ENCODE measurements at places on chromosomes 2 and 18.

- DNase-seq = no peak
Measured at GRCh38 chr18:74284191-74284979, 7.4 kb downstream of the CYB5A start.

DNA sequence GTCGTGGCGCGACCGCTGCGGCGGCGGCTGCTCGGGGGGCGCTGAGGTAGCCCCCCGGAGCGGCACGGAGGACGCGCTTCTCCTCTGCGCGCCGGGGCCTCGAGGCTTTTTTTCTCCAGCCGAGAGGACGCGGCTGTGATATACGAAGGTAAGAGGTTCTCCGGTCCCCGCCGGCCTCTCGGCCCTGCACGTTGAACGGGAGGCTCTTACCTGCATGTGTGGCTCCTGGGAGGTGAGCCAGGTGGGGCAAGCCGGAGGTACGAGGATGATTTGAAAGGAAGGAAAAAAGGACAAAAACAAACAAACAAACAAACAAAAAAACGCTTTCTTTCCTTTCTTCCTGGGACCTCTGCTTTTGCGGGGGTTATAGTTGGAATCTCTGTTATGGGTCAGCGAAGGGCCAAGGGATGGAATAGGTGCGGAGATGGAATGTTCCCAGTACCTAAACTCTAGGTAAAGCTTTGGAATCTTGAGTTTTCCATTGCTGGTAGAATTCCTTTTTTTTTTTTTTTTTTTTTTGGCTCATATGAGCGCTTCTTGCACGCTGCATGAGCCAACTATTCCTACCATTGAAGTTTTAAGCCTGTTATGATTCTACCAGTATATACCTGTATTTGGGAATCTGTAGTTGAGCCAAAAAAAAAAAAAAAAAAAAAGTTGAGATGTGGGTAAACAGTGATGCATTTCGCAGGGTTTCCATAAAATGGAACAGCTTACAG lies 674 bp downstream of the PTPN4 start:
- no peak for DNase-seq

DNA sequence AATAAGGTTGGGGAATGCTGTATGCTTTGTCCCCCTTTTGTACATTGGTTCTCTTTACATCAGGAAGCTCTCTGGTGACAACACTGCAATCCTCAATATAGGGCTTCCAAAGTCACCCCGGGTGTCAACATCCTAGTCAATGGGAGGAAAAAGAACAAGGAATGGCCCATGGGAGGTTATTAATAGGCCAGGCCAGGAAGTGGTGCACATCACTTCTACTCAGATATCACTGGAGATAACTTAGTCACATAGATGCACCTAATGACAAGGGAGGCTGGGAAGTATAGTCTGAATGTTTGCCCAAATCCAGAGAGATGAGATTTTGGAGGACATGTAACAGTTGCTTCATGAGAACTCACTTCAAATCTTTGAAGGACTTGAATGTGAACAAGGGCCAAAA lies 274.7 kb downstream of the DYSF start:
- DNase-seq = no peak

GRCh38 chr2:11406958-11407381 lies 59.0 kb downstream of the E2F6 start:
- peak; percentile 58 for DNase-seq

- no peak for DNase-seq
Measured at GRCh38 chr2:113974727-113975126, 84.8 kb downstream of the ACTR3 start.

- DNase-seq = peak; percentile 10
Measured at GRCh38 chr2:177489719-177490301, 97.2 kb downstream of the AGPS start.

GRCh38 chr2:68741805-68742306 lies 7.2 kb downstream of the ARHGAP25 start:
- no peak for DNase-seq

GRCh38 chr2:45716915-45717314 lies 65.4 kb downstream of the PRKCE start:
- no peak for DNase-seq

GRCh38 chr2:195513119-195513518 lies 143.9 kb upstream of the SLC39A10 start:
- no peak for DNase-seq

DNA sequence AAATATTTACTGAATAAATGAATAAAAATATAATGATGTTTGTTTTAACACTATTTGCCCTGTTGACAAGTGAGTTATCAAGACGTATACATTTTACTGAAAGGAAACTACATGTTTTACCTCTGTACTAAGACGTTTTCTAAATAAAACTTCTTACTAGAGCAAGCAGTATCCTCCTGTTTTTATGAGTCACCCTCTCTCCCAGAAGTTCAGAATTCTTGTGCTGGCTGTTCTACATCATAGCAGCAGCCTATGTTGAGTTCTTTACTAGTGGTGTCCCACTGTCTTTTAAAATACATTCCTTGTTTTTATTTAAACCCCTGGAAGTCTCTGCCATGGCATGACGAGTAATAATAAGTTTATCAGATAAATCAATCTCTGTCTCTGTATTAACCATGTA lies 297.4 kb downstream of the CALCRL start:
- DNase-seq = peak; percentile 54

- no peak for DNase-seq
Measured at GRCh38 chr2:55418512-55419232, 984 bp downstream of the CCDC88A start.

GRCh38 chr18:78738076-78738690 lies 241.4 kb upstream of the SALL3 start:
- no peak for DNase-seq

- DNase-seq = no peak
Measured at GRCh38 chr2:26735883-26736588, 28.0 kb upstream of the SLC35F6 start.

DNA sequence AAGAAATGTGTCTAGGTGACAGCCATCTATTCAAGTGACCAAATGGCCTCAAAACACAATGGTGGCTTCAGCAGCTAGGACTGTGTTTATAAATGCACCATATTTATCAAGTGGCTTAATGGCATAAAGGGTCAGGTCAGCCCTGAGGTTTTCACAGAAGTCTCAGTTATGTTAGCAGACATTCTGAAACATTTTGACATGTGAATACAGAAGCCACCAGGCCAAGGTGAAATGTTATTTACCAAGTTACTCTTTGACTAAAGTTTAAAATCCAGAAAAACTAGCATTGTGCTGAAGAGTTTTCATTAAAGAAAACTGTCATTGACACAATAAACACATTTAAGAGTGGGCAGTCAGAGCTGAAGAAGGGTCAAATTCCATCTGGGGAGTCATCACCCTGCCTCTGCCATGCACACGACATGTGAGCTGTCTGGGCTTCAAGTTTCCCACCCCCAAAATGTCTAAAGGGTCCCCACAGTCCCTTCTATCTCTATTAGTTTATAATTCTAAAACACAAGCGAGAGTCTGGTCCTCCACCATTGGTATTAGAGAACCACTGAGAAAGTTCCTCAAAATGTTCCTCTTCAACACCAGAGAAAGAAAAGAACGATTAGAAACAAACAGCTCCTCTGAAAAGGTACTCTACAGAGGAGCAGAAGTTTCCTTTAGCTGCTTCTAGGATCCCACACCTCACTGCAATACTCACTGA lies 77.5 kb upstream of the FZD5 start:
- peak; percentile 29 for DNase-seq

- no peak for DNase-seq
Measured at GRCh38 chr2:73906847-73907505, 14.2 kb downstream of the ACTG2 start.

GRCh38 chr18:11408555-11409065 lies 200.8 kb upstream of the SLC35G4 start:
- DNase-seq = no peak

DNA sequence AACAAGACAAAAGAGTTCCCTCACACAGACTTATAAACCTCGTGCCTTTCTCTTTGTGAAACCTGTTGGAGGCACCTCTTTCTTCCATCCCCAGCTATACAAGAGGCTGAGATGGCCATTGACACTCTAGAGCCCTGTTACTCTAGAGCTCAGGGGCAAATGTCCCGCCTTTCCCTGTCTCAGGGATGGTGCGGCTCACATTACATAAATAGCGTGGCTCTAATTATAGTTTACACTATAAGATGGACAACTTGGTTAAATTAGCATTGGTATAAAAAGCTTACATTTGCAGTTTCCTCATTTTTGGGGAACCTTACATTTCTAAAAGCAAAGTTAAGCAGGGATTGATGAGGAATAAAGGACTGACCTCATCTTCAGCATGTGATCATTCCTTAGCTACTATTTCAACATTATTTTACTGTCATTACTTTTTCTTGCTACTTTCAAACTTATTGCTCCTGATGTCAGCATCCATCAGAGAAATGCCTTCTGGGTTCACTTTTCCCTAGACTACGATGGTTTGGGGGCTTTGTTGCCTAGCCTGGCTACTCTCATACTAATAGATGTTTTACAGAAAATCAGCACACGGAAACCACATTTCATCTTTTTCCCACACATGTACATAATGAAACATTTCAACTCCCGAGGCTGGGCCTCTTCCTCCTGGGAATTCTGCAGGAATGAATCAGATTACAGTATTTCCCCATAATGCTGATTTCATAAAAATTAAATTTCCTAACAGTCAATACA lies 40.4 kb downstream of the FTCDNL1 start:
- DNase-seq = no peak

GRCh38 chr2:205686783-205687640 lies 4.7 kb downstream of the NRP2 start:
- DNase-seq = no peak

DNA sequence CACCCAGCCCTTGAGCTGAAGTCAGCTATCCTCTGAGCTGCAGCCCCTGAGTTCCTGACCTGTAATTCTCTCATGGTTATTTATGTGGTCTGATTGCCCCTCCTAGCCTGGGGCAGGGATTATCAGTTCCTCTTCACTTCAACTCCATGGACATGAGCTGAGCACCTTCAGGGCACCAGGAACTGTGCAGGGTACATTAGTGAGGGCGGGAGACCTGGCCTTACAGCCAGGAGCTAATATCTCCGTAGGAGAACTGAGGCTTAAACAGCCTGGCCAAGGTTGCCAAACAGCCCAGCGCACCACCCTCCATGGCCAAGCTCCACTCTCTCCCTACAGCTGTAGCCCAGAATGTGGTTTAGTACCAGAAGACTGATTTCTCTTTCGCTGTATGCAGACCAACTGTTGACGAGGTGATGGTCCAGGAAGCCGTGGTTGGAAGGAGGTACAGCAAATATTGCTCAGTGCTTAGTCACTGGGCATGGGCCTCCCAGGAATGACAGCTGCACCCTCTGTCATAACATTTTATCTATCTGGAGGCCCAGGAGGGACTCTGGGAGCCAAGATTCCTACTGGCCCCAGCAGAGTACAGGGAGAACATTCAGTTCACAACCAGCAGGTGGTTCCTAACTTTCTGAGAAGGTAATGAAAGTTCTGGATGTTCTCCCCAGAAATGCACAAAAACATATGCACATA lies 228.7 kb upstream of the SIX2 start:
- DNase-seq = peak; percentile 96

DNA sequence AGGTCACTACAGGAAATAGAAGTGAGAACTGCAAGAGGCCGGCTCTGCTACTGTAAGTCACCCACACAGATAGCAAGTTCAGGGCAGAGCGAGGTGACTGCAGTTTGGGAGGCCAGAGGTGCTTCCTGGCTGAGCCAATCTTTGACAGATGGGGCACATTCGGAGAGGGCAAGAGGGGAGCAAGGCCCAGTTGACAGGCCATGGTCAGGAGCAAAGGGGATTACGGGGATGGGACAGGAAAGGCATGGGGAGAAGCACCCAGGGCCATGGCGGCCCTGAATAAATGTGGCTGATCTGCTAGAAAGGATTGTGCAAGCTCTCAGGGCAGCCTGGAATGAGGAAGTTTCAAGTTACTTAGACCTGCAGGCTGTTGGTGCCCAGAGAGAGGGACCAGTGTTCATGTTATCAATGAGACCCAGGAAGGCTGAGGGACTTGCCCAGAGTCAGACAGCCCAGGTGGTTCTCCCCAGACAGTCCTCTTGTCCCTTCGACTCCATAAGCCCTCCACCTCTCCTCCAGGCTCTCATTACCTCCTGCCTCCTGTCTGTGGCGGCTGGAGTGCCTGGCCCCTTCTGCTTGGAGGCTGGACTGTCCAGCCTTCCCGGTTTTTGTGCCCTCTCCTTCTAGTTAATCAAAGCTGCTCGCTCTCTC lies 123.3 kb downstream of the CTIF start:
- peak; percentile 60 for DNase-seq

DNA sequence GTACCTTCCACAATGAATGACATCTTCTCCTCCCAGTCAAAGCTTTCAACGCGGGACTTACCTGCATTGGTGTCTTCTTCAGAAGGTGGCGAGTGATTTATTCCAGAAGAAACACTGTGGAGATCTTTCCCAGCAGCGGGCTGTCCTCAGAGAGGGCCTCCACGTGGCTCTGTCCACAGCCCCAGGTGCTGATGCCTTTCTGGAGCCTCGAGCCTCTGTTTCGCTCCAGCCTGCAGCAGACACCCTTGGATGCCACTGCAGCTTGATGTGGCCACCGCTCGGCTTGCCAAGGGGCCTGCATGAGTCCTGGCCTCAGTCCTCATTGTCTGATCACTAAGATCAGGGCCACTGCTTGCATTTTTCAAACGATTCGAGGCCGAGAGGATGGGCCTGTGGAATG lies 46.6 kb upstream of the GALR1 start:
- no peak for DNase-seq

GRCh38 chr2:201854221-201854801 lies 48.0 kb downstream of the CDK15 start:
- peak; percentile 99 for DNase-seq

GRCh38 chr18:24053211-24053610 lies 38.7 kb downstream of the TTC39C start:
- DNase-seq = no peak

- DNase-seq = peak; percentile 71
Measured at GRCh38 chr2:54559593-54560145, 103.5 kb downstream of the SPTBN1 start.

DNA sequence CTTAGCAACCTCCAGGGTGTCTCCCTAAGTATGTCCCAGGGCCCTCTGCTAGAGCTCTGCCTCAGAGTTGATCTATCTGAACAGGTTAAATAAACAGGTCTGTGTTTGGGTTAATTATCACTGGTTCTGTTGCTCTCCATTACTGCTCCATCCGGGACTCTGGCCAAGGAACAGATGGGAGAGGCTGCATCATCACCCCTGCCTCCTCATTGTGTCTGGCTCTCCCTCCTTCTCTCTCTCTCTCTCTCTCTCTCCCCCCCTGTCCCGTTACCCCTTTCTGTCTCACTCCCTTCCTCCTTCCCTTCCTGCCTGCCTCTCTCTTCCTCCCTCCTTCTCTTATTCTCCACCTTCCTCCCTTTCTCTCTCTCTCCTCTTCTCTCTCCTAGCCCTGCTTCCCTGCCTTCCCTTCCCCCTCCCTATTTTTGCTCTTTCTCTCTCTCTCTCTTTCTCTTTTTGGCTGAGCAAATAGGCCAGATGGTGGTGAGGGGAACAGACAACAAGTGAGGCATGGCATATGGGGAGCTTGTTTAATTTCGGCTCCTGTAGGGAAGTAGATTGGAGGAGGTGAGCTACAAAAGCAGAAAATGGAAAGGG lies 62.1 kb downstream of the SETBP1 start:
- DNase-seq = peak; percentile 76

DNA sequence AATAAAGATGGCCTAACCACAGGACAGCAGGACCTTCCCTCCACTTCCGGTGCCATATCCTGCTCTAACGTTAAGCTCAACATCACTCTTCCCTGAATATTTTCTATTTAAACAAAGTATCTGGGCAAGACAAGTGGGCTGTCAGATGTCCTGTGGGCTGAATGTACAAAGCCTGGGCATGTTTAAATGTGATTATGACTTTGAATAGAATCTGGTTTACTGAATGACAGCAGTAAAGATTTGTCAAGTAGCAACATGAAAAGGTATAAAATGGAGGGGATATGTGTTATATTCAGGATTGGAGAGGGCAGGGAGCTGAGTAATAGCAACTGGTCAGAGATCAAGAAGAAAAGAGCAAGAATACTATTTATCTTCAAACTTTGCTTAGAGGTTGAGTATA lies 540.9 kb downstream of the NRXN1 start:
- DNase-seq = no peak

Measured in astrocyte (in vitro differentiated cells and primary cell).